Smooth muscle cell of trachea (primary cell): ENCODE measurements at places on chromosomes 5 and 9. TPM values are rescaled to one million over a fixed set of nuclear protein-coding genes. Genes with fewer than 3 reads are reported as not detected.

Gene CDX1
- 0.15 and 0.17 TPM in 2 replicates for total RNA-seq

Gene IL13
- total RNA-seq = not detected in 2 replicates

Gene BASP1
- total RNA-seq = 112 and 163 TPM in 2 replicates

Gene SH3TC2
- 1.5 and 3.3 TPM in 2 replicates for total RNA-seq

Gene LCN9
- not detected in 2 replicates for total RNA-seq

Gene PAEP
- total RNA-seq = not detected in 2 replicates

Gene NR6A1
- 0.44 and 0.66 TPM in 2 replicates for total RNA-seq

Gene BTNL9
- not detected in 2 replicates for total RNA-seq

Gene TLR4
- 1.9 and 6.0 TPM in 2 replicates for total RNA-seq

Gene PCDHA1
- under 0.01 TPM in 1 of 2 replicates, not detected in the other for total RNA-seq

Gene FGF18
- 0.29 and 0.99 TPM in 2 replicates for total RNA-seq

Gene CORO2A
- 0.15 and 0.33 TPM in 2 replicates for total RNA-seq

Gene GADD45G
- total RNA-seq = 3.1 TPM in 1 of 2 replicates, not detected in the other

Gene XPA
- 5.8 and 9.6 TPM in 2 replicates for total RNA-seq

Gene PTGES
- total RNA-seq = 9.5 and 84.5 TPM in 2 replicates

Gene HINT1
- total RNA-seq = 79.9 and 174 TPM in 2 replicates

Gene LHX6
- not detected in 2 replicates for total RNA-seq

Gene TRAF1
- total RNA-seq = 1.3 and 3.8 TPM in 2 replicates

Gene GPRIN1
- total RNA-seq = 6.3 and 7.4 TPM in 2 replicates

Gene RALGPS1
- 1.9 and 6.5 TPM in 2 replicates for total RNA-seq

Gene HK3
- total RNA-seq = not detected in 2 replicates
